ENCODE measurements at places on chromosomes 3 and 15. TPM values are rescaled to one million over a fixed set of nuclear protein-coding genes. Genes with fewer than 3 reads are reported as not detected.
A peak's percentile ranks its signal among the peaks of the same experiment; 100 is the strongest.

DNA sequence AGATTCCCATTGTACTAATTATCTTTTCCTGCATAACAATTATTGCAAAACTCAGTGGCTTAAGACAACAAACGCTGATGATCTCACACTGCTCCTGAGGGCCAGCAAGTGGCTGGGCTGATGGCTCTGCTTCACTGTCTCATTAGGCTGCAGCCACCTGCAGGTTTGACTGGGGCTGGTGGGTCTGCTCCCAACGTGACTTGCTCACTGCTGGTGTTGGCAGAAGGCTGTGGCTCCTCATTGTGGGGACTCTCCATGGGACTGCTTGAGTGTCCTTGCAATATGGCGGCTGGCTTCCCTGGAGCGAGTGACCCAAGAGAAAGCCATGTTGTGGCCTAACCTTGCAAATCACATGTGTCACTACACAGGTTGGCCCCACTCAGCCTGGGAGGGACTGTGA, 71.1 kb downstream of the PLXNA1 start:
- no peak for DNase-seq

GRCh38 chr3:35932995-35933394, 293.7 kb downstream of the ARPP21 start:
- no peak for DNase-seq

DNA sequence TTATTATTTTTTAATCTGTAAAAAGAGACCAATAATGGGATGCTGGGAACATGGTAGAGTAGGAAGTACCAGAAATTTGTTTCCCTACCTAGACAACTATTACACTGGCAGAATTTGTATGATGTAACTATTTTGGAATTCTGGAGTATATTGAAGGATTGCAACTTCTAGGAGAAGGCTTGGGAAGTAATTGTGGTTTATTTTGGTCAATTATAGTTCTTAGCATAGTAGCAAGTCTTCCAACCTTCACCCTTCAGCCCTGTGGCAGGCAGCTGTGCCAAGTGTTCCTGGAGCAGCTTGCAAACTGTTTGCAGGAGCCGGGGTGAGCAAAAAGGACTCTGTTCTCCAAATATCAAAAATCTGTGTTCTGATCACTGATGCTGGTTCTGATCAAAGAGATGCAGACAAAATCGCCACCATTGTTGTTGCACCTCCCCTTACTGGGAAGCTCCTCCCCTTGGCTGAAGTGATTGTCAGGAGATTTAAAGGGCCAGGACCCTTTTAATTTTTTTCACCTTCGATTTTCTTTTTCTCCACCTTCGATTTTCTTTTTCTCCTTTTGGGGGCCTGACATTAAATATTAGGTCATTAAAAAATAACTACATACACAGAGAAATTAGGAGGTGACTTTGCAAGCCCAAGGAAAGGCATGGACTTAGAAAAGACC, 363.3 kb downstream of the SLC9A9 start:
- no peak for DNase-seq

LTF gene
- not detected for total RNA-seq

KLHL40 gene
- total RNA-seq: not detected

DNA sequence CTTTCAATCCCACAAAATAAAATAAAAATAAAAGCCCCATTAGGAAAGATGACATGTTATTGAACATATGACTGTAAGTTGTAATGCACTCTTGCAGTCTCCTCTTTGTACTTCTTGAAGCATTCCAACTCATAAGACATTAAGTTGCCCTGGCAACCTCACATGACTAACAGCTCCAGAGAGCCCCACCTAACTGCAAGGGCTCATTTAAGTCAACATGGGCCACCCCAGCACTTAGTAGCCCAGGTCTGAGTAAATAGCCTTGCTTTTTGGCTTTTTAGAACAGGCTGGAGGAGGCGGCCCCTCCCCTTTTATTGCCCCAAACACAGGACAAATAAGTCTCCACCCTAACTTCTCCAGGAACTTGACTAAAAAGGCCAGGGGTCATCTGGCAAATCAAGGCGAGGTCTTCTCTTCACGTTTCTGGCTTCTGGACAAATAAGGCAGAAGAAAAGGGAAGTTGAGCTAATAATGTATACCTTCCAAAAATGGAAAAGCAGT, 135.1 kb downstream of the TMCO5A start:
- peak; percentile 7 for DNase-seq

DNA sequence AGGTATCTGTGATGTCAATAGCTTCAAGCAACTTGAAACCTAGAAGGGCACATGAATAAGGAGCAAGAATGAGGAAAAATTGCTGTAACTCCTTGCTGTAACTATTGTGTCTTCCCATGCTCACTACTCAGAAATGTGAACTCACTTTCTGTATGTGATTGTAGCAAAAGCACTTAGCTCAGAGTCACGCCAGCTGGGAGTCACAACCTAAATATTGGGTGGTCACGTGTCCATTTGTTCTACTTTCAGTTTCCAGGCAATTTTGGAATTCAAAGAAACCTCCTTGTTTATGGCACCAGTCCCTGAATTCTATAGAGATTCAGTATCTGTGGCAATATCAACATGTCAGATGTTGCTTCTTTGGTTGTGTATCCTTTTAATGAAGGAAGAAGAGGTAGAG, 241.6 kb upstream of the AZI2 start:
- no peak for DNase-seq

AHSG gene
- not detected for total RNA-seq

IGSF11 gene
- total RNA-seq: 4.1 TPM

DNA sequence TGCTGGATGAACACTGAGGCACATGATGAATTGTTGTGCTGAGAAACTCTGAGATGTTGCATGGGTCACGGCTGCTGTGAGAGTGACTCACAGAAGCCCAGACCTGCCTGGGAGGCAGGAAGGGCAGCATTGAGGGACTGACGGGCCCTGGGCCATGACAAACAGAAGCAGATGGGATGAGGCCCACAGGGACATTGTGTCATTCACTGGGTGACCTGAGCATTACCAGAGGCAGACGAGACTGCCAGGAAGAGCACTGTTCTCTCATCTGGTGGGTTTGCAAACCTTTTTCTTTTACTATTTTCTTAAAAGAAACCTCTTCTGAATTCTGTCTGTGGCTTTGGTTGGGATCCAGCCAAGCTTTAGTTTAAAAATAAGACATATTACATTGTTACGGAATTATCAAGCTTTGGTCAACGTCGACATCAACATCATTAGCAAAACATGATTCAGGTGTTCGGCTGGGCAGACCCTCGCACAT, 67.8 kb downstream of the BDH1 start:
- DNase-seq: no peak

COL6A5 gene
- total RNA-seq: not detected

GRCh38 chr3:140748-141330, 55.7 kb upstream of the CHL1 start:
- DNase-seq: no peak

DNA sequence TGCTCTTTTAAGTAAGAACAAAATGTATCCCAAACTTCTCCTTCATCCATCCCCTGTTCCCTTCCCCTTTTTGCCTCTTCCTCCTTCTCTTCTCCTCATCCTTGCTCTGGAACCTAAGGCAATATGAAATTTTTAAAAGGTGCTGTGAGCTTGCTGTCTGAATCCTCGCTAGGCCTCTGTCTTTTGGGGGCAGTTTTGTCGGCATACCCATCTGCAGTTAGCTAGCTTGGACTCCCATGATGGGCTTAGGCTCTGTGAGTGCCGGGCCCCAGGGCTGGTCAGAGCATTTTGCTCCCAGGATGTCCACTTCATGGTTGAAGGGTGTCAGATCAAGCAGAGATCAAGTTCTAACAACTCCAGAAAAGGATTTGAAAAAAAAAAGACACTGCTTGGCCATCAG, 18.6 kb downstream of the ZIC1 start:
- no peak for DNase-seq

DNA sequence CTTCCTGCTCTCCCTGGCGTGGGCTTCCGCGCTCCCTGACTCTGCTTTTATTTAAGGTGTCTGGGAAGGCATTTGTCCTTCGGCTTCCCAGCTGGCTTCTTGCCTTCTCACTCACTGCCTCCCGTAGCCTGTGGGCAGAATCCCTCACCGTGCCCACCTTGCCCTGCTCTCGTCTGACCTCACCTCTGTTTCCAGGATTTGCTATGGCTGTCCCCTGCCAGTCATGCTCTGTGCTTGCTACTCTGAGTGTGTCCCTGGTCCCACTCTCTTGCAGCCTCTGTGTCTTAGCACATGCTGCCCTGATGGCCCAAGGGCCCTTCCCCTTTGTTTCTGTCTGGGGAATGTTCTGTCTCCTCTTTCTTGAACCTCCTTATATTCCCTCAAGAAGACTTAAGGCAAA, 26.2 kb downstream of the LPP start:
- no peak for DNase-seq

NUSAP1 gene
- total RNA-seq: 388 TPM

NEK10 gene
- 0.54 TPM for total RNA-seq

Data from neural progenitor cell (in vitro differentiated cells).